Sciatic nerve (tissue), 2 donors: ENCODE measurements at places on chromosomes 7 and 10. TPM values are rescaled to one million over a fixed set of nuclear protein-coding genes. Genes with fewer than 3 reads are reported as not detected.

TACC2 gene
- total RNA-seq, result 49.1 TPM

CPSF4 gene
- total RNA-seq, result 38.0 TPM

FAM241B gene
- 6.1 TPM for total RNA-seq

FLNC gene
- 11.7 TPM for total RNA-seq

PRSS1 gene
- total RNA-seq, result 4.7 TPM

CFTR gene
- total RNA-seq, result not detected

DNA sequence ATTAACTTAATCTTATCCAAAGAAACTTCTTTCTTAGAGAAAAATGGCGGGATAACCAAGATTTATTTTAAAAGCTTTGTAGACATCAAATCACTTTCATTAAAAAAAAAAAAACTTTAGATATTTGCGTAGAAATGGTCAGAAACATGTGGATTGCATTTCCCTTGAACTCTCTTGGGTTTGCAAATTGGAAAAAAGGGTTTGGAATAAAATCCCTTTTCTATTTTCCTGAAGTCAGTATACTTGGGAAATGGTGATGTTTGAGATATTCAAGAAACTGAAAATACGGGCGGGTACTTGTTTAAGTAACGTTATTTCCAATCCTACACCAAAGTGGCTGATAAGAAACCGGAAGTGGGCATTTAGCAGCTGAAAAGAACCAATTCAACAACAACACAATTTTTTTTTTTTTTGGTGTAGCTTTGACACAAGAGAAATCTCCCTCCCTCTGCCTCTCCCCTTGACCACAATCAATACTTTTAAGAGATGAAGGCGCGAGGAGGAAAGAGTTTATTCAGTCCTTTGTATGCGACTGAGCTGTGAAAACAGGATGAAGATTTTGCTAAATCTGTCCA is 13.7 kb upstream of the GFRA1 start:
- DNase-seq, result no peak

DNA sequence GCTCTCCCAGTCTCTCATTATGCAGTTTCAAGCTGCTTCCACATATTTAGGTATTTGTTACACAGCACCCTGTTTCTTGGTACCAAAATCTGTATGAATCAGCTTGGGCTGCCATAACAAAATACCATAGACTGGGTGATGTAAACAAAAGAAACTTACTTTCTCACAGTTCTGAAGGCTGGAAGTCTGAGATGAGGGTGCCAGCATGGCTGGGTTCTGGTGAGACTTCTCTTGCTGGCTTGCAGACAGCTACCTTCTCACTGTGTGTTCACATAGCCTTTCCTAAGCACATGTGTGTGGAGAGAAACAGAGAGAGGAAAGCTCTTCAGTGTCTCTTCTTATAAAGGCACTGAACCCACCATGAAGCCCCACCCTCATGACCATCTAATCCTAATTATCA is 15.7 kb upstream of the CBLL1 start:
- no peak for DNase-seq

DNA sequence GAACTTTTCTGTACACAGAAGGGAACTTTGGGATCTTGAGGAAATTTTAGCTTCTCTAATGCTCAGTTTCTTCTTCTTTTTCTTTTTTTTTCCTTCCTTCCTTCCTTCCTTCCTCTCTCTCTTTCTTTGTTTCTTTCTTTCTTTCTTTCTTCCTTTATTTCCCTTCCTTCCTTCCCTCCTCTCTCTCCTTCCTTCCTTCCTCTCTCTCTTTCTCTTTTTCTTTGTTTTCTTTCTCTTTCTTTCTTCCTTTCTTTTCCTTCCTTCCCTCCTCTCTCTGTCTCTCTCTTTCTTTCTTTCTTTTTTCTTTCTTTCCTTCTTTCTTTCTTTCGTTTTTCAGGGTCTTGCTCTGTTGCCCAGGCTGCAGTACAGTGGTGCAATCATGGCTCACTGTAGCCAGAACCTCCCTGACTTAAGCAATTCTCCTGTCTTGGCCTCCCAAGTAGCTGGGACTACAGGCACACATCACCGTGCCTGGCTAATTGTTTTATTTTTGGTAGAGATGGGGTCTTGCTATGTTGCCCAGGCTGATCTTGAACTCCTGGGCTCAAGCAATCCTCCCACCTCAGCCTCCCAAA is 58.6 kb upstream of the SDK1 start:
- no peak for DNase-seq

DNA sequence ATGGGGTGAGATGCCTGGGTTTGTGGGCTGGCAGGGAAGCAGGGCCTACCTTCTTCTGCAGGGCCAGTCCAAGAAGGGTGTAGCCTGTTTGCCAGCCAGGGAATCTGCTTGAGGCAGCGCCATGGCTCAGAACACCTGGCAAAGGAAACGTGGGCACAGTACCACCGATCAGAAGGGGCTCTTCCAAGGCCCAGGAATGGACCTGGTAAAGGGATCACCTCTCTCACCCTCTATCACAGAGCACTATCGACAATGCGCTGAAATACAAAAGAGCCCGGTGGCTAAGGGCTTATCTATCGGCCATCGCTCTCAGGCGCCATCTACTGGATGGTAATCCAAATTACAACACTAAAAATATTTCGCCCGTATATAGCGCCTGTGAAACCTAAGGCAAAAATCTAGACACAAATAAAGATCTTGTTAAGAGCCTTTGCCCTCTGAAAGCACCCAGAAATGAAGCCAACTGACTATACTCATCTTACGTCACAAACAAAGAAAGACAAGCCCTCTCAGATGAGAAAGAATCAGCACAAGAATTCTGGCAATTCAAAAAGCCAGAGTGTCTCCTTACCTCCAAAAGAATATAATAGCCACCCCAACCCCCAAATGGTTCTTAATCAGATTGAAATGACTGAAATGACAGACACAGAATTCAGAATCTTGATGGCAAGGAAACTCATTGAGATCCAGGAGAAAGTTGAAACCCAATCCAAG is 217.8 kb upstream of the HPS1 start:
- DNase-seq, result no peak

GRCh38 chr7:28787106-28787505 is 171.0 kb downstream of the TRIL start:
- DNase-seq, result no peak

DNA sequence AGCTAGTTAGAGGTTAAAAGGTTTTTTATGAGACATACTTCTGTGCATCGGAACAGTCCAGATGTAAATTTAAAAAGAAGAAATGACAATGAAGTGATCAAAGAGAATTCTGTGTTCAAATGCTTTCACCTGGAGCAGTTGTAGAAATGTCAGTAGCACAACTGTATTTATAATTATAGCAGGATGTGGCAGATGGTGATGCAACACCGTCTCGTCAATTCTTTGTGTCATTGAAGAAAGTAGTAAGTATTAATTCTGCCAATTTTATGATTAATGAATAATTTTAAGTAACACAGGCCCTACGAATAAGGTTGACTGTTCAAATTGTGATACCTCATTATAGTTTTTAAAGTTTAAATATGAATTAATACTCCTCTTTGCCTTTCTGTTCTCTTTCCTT is 171.1 kb downstream of the ADK start:
- DNase-seq, result no peak

DNA sequence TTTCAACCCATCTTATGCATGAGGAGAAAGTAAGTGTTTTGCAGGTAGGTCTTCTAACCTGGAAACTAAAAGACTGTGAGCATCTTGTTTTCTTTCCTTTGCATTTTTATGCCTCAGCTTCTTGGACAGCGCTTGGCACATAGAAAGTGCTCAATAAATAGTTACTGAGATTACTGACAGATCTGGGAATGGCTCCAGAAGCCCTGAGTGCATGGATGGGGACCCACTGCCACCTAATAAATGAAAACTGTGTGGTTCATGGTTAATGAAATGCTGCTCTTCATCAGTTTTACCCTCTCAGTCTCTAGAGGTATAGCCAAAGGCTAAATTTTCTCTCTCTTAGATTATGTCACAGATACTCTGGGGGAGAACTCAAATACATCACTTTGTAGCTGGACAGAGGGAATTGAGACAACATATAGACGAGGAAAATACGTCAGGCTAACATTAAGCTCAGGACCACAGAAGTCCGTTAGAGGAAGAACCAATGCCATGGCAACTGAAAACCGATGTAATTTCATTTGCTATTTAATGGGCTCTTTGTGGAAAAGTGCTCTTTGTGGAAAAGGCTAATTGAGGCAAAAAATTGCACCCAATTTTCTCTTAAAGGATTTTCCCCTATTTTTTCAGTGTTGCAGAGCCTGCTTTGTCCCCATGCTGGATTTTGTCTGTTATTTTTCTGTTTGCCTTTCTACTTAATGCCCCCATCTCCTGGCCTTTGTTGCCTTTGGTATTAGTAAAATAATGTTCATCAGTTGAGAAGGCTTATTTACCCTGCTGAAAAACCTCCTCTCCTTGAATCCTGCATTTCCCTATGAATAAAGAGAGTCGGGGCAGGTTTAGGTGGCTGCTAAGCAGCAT is 17.8 kb downstream of the ASB4 start:
- DNase-seq, result no peak

DNA sequence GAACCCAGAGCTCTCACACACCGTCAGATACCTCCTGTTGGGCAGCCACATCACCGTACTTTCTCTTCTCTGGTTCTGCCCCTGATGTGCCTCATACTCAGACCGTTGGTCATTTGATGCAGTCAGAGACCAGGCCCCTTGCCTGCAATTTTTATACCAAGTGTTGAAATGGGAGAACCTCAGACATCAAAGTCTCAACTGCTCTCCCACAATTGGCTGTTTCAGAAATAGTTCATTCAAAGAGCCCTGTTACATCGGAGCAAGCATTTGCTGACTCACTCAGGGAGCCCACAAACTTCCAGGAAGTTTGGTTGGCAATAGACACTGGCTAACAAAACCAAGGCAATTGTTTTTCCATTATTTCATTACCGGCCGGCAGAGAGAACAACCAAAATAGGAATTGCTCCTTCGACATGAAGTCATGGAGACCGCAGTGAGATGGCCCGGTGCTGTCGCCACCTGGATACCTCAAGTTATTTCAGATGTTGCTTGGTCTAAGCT is 33.5 kb upstream of the ADAM12 start:
- no peak for DNase-seq

DNA sequence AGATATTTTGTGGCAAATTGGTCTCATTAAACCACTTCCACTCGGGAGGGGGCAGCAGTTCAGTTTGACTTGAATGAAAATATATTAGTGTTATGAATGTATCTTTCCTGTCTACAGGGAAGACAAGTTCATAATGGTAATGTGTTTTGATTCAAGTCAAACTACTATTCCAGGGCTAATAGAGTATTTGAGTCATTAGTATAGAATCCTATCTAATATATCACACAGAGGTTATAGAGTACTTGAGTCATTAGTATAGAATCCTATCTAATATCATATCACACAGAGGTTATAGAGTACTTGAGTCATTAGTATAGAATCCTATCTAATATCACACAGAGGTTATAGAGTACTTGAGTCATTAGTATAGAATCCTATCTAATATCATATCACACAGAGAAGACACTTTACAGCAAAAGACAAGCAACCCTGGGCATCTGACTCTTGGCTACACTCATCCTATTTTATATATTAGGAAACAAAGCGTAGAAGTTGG is 199.7 kb upstream of the MAGI2 start:
- no peak for DNase-seq

DNA sequence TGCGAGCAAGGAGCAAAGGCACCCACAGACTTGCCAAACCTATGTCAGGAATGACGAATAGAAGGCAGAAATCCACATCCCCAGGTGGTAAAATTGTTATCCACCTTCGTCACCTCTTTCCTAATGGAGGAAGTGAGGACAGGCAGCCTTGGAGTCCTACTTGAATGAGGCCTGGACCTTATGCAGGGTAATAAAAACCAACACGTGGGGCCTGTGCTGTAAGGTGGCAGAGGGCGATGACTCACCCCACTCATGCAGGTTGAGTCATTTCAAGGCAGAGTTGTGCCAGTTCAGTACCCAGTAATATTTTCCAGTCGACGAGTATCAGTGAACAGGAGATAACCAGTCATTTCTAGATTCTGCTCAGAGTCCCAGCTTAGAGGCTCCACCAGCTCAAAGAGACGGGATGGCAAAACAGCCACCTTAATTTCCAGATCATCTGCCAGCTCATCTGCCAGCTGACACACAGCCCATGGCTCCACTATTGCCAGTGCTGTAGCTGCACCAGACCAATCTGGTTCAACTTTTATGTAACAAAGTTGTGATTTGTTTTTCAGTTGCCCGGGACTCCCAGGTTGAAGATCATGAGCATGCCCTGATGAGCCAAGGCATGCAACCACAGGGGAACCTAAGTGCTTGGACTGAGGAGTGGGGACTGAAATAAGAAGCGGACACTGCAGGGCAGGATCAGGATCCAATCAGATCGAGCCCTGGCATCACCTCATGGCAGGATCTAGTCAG is 176.2 kb upstream of the ITGB1 start:
- no peak for DNase-seq

- DNase-seq, result no peak
Measured at GRCh38 chr7:64602086-64602485, 39.2 kb upstream of the ZNF680 start.

DNA sequence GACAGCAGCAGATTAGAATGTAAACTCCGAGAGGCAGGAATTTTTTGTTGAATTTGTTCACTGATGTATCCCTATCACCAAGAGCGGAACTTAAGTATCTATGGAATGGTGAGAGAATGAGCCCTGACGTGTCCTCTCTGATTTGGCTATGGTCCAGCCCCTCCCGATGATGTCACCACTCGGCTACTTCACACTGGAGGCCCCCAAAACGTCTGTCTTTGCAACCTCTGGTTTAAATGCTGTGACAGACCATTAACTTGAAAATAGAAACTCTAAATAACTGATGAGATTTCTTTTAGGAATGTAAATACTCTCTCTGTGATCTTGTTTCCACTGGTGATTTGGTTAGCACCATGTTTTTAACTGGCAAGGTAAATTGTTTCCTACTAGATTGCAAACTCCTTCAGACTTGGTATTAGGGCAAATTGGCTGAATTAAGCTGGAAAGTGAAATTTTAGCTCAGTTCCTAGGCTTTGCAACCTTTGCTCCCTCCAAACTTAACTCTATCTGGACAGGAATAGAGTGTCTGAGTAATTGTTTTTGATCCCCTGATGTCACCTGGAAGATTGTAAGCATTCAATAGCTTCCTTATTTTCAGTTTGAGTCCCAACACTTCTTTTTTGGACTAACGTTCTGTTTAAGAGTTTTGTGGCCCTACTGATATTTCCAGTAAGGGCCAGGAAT is 19.1 kb downstream of the SLC16A12 start:
- DNase-seq, result peak; percentile 75

DNA sequence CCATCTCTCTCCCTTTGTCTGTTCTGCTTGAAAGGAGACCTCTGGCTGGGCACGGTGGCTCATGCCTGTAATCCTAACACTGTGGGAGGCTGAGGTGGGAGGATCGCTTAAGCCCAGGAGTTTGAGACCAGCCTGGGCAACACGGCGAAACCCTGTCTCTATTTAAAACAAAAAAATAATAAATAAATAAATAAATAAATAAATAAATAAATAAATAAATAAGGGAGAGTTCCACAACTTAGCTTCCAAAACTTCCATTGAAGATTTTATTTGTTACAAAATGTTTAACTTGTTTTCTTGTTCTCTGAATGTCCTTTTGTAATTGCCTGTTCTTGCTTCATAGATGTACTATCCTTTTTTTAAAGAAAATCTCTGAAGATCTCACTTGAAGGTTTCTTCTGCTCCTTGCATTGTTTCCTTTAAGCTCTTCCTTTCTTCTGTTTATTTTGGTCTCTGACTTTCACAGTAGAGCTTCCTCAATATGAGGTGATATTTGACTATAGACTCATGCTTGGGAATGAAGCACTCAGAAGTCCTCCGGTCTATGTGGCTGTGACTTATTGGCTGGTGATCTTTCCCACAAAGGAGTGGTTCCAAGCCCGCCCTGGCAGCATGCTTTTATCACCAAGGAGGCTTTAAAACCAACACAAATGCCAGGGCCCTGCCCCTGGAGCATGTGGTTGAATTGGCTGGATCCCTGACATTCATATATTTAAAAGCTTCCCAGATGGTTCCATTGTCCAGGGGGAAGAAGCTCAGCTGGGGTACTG is 18.1 kb upstream of the NPTX2 start:
- DNase-seq, result no peak
